AG09319 (cell line): ENCODE measurements at places on chromosomes 11 and 22.

DNA sequence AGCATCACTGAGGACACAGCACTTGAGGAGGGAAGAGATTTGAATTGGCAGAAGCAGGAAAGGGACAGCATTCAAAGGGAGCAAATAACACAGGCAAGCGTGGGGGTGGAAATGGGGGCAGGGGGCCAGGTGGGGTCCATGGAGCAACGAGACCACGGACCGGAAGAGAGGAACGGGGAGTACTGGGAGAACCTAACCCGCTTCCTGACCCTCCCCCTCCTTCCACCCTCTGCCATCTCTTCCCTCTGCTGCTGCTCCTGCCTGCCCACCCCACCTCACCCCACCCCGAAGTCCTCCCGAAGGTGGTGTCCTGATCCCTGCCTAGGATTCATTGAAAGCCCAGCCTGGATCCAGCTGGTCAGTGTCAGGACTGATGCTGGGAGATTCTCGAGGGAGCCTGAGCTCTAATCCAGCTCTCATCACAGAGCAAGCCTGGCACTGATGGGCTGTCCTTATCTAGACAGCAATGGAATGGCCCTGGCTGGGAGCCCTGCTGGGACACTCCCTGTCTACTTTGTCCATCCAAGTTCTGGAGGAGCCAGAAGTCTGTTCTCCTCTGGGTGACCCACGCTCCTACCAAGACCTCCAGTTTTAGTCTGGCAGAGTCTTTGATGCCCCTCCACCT lies 105.0 kb downstream of the TRIM29 start:
- DNase-seq, result no peak

DNA sequence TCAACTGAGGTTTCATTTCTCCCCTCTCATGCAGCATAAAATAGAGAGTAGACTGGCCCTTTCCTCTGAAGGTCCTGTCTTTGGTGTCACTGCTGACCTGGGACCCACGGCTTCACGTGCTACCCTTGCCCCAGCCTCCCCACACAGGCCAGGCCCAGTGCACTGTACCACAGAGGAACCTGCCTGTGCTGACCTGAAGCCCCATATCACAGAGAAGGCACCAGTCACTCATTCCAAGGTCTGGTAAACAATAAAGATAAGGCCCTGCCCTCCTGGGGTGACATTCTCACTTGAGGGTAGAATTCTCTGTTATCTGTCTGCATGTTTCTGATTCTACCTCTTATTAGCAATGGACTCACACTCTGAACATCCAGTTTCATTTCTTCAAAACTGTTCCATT lies 51.3 kb downstream of the RPL27A start:
- no peak for DNase-seq

DNA sequence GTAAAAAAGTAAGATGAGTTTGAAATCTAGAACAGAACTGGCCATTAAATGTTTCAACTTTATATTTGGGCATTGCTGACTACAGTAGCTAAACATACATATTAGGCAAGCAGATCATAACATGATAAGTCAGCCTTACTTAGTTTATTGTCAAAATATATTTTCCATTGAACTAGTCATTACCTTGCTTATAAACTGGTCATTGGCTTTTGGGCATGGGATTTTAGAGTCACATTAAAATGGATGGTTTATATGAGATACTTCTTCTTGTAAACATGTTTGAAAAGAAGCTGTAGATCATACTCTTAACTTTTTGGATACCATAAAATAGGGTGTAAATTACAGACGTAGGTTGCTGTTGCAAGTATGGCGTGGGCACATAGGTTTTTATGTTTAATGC lies 2.7 kb downstream of the HIPK3 start:
- no peak for DNase-seq

DNA sequence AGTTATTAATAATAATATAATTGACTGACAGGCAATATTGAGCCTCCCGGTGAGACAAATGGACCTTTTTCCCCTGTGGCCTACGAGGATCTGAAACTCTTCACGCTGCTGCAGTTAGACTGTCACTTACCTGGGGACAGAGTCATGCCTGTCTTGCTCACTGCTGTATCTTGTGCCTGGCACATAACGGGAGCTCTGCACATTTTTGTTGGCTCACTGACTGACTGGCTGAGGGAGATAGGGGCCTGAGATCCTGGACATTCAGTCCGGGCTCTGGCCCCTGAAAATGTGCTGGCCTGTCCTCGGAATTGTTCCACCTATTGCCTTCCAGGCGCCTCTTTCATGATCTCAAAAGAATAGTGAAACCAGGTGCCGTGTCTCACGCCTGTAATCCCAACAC lies 743 bp upstream of the CD3D start:
- DNase-seq, result no peak

DNA sequence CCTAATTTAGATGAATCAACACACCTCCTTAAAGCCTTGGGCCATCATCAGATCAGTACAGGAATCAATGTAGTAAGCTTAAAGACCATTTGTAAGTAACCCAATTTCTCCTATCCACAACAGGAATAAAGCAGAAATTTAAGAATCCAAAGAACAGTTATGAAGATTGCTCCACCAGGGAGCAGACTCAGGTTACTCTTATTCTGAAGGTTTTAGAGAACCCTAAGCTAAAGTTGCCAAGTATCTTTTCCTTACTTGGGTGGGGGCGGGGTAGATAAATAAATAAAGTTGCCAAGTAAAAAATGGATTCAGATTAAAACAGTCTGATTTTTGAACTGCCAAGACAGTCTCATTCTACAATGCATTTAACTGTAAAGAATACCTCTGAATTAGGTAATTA lies 18.1 kb downstream of the CKAP5 start:
- DNase-seq, result no peak

GRCh38 chr22:26362471-26362870 lies 66.6 kb upstream of the ASPHD2 start:
- no peak for DNase-seq

- no peak for DNase-seq
Measured at GRCh38 chr22:22682196-22682595, 37.8 kb downstream of the GGTLC2 start.

DNA sequence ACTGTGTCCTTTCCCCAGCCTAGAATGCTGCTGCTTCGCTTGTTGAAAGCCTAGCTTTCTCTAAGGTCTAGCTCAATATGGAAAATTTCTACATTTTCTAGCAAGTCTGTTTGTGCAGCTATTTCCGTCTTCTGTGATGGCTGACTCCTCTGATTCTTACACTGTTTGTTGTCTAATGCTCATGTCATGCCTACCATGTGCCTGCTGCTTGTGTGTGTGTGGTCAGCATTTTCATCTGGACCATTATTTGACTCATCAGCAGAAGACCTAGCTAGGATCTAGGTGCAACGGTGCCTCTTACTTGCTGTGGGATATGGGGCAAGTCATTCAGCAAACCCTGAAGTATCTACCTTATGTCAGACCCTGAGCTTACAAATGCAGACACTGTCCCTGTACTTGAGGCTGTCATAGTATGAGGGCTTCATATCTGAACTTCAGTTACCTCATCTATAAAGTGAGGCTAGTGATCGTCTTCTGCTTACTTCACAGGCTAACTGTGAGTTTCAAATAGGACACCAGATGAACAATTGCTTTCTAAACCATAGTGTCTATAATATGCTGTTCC lies 86.5 kb upstream of the MYO18B start:
- no peak for DNase-seq

- no peak for DNase-seq
Measured at GRCh38 chr11:111500481-111500880, 11.7 kb downstream of the BTG4 start.

- DNase-seq, result no peak
Measured at GRCh38 chr11:120518356-120518755, 6.8 kb downstream of the GRIK4 start.

- no peak for DNase-seq
Measured at GRCh38 chr22:38829485-38829884, 14.3 kb downstream of the NPTXR start.

GRCh38 chr11:131300439-131300717 lies 70.0 kb upstream of the NTM start:
- no peak for DNase-seq

DNA sequence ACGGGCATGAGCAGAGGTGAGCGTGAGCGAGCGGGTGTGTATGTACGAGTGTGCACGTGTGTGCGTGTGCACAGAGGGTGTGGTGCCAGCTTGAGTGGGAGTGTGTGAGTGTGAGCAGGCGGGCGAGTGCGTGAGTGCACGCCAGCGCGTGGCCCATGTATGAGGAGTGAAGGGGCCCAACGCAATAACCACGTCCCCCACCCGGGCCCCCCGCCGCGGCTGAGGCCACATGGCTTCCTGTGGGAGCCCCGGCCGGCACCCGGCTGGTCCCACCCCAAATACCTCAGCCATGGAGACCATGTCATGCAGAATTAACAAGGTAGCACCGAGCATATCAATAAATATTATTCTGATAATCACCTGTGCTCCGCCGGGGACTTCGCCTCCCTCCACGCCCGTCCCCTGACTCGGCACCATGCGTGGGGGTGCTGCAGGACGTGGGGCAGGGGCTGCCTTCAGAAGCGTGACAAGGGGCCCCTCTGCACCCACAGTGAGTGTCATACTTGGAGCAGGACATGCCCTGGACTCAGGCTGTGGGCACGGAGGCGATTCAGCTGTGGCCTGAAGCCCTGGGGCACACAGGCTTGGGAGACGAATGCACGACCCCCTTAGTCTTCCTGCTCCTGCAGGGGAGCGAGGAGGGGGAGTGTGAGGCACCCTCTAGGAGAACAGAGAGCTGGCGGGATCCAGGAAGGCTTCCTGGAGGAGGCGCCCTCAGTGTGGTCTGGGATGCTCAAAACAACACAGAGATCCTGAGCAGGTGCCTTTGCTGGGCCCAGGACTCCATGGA lies 5.6 kb upstream of the TRABD start:
- DNase-seq, result no peak

GRCh38 chr11:86003654-86004053 lies 65.2 kb downstream of the PICALM start:
- DNase-seq, result no peak

- DNase-seq, result no peak
Measured at GRCh38 chr11:70265341-70265740, 5.1 kb upstream of the PPFIA1 start.

- no peak for DNase-seq
Measured at GRCh38 chr11:44805596-44805995, 78.8 kb downstream of the TSPAN18 start.

DNA sequence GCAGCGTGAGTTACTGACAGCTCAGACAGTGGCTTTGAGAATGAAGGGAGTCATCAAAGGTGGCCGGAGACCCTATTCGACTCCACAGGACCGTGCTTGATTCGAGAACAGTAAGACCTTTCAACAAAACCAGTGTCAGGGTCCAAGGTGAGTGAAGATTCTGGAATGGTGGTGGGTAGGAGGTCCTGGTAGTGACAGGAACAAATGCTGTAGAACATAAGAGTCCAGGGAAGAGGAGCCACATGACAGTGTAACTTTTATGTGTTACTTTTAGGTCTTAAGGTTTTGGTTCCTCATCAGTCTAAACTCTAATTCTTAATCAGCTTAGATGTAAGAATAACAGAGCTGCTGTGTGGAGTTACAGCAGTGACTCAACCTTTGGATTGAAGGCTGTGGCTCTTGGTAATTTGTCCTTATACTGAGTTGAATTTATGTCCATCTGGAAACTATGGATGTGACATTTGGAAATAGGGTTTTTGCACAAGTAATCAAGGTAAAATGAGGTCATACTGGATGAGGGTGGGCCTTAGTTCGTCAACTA lies 1.8 kb downstream of the TBC1D22A start:
- no peak for DNase-seq

GRCh38 chr11:76524461-76524860 lies 79.6 kb downstream of the EMSY start:
- DNase-seq, result no peak

DNA sequence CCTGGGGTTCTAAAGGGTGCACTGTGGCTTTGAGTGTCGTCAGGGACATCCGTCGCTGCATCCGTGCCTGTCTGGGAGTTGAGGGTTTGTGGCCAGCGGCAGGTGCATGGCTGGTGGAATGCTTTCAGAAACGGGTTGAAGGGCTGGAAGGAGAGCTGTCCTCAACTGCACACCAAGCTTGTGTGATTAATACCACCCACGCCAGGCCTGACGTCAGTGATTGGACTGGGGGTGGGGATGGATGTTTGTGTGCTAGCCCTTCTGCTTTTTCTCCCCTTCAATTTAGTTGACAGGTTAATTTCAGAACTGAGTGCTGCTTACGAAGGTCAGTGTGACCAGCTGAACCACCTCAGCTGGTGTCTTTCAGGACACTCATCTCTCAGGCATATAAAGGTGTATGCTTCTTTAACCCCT lies 3.2 kb upstream of the GAB2 start:
- no peak for DNase-seq

DNA sequence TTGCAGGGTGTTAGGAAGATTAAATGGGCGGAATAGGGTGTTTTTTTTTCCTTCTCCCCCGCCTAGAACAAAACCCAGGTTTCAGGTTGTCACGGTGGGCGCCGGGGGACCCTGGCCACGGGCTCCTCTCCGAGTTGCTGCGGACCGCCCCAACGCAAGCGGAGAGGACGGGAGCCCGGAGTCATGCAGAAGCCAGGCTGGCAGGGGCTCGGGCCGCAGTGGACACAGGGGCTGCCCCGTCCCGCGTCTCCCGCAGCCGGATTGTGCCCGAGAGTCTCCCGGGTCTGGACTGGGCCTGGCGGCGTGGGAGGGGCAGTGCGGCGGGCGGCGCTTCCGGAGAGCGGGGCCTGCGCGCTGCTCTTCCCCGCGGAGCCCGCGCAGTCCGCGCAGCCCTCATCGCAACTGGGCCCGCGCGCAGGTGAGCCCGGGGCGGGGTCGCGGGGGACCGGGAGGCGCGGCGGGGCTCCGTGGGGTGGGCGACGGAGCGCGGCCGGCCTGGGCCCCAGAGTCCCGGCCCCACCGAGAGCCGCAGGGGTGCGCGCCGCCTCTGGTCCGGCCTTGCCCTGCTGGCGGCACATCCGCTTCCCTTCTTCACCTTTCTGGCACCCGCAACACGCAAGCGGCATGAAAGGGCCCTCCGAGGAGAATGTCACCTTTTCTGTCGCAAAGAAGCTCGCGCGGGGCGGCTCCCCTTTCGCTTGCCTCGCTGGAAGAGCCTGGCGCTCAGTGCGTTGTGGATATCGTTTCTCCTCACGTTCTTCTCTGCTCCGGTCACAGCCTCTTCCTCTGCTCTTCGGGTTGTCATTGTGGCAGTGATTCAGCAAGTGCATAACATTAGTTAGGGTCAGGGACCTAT lies at the start of gene TIRAP:
TIRAP (plus strand) TSS at position 358 of the 856 bp plus-strand sequence. CDS start 7,802 bp downstream, outside the sequence.
- no peak for DNase-seq

DNA sequence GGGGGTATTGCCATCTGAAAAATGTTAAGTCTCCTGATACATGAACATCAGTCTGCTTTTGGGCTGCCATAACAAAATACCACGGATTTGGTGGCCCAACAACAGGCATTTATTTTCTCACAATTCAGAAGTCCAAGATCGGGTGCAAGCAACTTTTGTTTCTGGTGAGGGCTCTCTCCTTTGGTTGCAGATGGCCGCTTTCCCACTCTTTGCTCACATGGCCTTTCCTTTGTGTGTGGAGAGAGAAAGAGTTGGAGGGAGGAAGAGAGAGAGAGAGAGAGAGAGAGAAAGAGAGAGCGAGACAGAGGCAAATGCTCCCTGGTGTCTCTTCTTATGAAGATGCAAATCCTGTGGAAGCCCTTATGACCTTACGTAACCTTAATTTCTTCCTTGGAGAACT lies 2.5 kb upstream of the KRTAP5-2 start:
- no peak for DNase-seq

GRCh38 chr22:37521236-37521739 lies 2.1 kb upstream of the CARD10 start:
- DNase-seq, result no peak
